ENCODE measurements at places on chromosomes 11 and 22.

DNA sequence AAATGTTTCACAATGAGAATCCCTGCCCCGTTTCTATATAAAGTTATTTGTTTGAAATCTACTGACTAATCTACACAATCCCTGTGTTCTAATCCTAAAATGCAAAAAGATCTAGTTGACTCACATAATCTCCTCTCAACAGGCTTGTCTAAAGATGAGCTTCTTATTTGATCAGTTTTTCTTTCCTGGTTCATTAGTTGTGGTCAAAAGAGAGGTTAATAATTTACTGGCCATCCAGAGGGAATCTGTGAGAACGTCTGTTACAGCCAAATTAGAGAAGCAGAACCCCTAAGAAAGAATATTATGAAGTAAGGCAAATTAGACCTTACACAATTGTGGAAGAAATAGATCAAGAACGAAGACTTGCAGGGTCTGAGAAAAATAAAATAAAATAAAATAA lies 173.7 kb upstream of the ANO3 start:
- no peak for DNase-seq

- DNase-seq = no peak
These were observed 23.9 kb upstream of the RBFOX2 start for GRCh38 chr22:36052505-36052941.

GRCh38 chr22:49918911-49919881 lies 762 bp downstream of the CRELD2 start:
- no peak for DNase-seq

- no peak for DNase-seq
These were observed 5.7 kb upstream of the ABTB2 start for GRCh38 chr11:34363363-34364084.

DNA sequence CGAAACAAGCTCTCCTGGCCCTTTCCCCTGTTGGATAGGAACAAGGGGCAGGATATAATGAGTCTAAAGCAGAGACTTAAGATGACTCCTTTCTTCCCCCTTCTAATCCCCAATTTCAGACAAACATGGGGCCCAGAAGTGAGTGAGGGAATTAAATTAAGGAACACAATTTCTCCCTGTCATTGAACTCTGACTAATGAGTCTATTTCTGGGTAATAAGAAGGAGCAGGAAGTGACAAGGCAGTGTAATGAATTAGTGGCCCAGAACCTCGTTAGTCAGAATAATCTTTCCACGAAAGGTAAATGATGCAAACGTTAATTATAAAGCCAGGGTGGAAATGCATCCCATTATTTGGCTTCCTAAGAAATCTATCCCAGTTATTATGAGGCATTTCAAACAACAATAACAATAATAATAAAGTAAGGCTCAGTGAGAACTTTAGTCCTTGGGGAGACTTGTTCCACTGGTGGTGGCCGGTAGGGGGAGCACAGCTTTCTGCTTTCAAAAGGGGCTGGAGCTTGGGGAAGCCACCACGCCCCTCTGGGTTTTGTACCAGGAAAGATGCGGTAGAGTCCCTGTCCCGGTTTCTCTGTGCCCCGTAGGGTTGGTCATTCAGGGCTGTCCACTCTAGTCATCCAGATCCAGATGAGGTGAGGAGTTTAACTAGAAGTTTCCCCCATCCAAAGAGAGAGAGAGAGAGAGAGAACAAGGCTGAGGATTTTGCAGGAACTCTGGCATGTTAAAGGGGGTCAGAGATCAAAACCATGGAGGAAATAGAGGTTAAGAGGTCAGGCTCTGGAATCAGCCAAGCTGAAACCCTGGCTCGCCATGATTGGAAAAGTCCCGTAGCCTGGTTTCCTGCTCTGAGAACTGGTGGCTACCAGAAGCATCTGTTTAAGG lies 298.3 kb downstream of the NTM start:
- DNase-seq = no peak

DNA sequence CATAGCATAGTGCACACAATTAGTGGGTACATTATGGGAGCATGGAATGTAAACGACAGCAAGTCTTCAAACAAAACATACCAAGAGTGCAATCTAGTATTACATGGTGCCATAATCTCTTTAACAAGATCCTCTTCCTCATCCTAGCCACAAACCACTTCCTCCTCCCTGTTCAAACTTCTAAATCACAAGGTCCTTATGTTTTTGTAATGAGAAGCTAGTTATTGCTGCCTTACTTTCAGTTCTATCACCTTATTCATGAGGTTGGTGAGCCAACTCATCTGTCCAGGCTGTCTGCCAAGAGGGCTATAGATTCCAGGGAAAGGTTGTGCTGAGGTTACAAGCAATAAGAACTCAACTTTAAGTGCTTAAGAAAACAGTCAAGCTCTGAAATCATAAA lies 195.4 kb upstream of the ARHGAP20 start:
- no peak for DNase-seq

DNA sequence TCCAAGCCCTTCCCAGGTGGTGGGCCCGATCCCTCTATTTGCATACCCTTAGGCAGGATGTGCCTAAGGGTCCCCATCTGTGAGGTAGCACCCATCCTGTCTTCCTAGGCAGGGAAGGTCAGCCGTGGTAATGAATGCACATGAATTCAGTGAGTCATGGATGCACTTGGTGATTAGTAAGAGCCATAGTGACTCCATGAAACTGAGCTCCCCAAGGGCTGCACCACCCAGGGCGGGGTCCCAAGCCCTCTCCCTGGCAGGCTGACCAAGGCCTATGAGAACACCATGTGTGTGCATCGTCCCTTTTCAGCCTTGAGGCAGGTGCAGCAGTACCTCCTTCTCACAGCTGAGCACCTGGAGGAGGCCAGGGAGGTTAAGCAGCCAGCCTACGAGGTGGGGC lies 15.6 kb upstream of the SUSD2 start:
- DNase-seq = no peak

- no peak for DNase-seq
These were observed 162.9 kb upstream of the TTC12 start for GRCh38 chr11:113151521-113151920.

- no peak for DNase-seq
These were observed 31.1 kb downstream of the OR6Q1 start for GRCh38 chr11:58061813-58062212.

GRCh38 chr22:43060183-43060582 lies 29.0 kb downstream of the TTLL1 start:
- no peak for DNase-seq

- DNase-seq = no peak
These were observed 368.7 kb upstream of the TENM4 start for GRCh38 chr11:79809487-79809886.

DNA sequence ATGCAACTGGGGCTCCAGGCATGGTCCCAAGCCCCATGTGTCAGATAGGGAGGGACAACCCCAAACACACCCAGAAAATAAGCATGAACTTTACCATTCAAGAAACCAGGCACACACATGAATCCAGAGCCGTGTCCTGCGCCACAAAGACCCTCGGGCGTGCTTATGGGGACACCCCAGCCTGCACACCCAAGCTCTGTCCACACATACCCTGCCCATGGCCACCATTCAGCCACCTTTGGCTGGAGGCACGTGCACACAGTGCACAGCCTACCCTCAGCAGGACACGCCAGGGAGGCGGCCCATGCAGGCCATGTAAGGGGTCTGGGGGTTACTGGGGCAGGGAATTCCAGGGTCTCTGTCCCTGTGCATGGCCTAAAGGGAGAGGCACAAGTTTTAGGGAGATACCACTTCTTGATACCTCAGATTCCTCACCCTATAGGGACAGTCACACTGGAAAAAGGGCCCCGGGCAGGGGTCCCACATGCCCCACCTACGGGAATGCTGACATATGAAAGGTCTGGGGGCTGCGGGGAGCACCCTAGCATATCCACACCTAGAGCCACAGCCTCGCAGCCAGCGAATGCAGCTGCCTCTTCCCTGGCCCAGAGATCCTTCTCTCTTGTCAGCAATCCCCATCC lies 20.6 kb downstream of the PACSIN2 start:
- no peak for DNase-seq

GRCh38 chr11:2447951-2448650 lies 3.3 kb downstream of the KCNQ1 start:
- no peak for DNase-seq

- no peak for DNase-seq
These were observed 2.0 kb upstream of the NLRX1 start for GRCh38 chr11:119166368-119167076.

GRCh38 chr11:30452114-30452513 lies 129.2 kb downstream of the ARL14EP start:
- DNase-seq = no peak
